ENCODE measurements at places on chromosomes 6 and 20.

DNA sequence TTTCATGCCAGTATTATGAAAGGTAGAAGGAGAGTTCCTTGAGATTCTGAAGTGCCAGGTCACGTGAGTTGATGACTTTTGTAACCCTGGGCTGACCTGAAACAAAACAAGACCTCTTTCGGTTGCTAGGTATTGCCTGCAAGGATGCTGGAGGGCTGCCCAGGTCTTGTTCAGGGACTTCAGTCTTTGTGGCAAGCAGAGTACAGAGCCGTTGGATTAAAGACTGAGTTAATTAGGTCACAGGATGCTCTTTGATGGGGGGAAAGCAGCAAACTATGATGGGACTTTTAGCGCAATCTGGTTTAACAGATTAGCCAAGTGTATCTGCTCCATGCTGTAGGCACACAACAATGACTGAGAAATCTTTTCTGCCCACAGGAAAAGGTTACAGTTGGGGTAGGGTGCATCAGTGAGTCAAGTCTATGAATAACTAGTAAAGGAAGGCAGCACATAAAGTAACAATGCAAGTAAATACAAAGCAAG lies 12.8 kb upstream of the ELOVL5 start:
- peak; percentile 15 for DNase-seq

DNA sequence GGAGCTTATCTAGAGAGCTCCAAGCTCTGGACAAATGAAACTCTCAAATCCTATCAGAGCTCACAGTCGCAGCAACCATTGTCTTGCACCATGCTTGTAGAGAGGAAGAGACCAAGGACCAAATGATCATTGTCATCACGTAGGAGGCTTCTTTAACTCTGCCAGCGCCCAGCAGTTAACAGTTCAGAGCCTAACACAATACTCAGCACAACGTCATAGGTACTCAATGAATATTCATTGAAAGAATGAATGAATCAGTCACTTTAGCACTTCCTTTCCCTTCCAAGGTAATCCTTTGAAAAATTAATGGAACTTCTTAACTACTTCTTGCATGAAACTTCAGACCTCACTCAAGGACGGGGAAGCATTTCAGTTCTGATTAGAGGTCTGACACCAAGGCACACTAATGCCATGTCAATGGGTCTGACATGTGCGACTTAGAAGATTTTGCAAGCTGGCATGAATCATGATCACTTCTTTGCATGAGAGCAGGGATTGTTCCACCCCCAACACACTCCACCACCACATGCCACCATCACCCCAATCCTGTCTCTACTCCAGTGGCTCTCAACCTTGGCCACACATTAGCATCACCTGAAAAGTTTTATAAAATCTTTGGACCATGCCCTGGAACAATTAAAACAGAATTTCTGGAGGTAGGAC lies 45.1 kb downstream of the KHDC1L start:
- DNase-seq = peak; percentile 22

DNA sequence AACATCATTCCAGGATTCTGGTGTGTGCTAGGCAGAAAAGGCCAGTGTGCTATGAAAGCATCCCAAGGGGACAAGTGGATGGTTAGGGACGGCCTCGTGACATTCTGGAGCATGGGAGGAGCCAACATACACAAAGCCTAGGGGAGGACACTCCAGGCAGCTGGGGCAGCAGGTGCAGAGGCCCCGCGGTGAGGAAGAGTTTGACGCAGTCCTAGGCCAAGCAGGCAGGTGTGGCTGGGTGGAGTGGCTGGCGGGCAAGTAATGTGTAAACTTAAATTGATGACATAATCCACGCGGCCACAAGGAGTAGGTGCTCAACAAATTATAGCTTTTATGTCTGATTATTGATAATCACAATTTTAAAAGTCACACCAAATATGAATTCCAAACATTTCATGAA lies 93.6 kb downstream of the TMEM242 start:
- DNase-seq = no peak

- DNase-seq = no peak
Observed at GRCh38 chr6:159359581-159360297, 190.5 kb downstream of the FNDC1 start.

DNA sequence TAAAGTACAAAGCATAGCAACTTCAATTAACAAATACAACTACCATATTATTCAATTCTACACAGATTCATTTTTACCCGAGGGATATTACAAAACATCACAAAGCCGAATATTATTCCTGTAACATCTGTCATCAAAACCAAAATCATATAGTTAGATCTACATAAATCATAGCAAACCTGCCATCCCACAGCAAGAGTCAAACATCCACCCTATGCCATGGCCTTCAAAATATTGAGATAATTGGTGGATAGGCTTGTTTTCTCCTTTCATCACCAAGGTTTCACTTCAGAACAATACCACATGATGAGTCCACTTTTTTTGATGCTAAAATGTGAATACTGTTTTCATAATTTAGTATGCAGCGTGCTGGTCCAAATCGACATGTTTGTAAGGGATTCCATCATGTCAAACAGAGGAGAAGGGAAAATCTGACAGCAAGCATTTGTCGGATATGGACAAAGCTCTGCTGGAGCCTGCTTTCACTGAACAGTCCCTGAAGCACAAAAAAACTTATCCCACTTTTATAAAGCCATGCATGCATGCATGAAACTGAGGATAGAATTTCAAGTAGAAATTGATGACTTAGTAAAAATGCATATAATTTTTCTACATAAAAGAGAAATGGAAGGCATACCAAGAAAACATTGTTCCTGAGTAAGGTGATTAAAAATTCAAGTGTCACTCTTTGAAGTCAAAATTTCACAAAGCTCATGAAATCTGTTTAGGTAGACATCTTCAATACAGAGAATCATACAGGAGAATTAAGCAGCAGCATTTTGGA lies 494.1 kb downstream of the HACE1 start:
- DNase-seq = no peak

GRCh38 chr6:106511288-106512047 lies 117.8 kb downstream of the RTN4IP1 start:
- peak; percentile 59 for DNase-seq

- no peak for DNase-seq
Observed at GRCh38 chr6:72524011-72524645, 97.7 kb upstream of the KCNQ5 start.

GRCh38 chr6:48826152-48826515 lies 636.9 kb downstream of the MMUT start:
- no peak for DNase-seq

GRCh38 chr20:44200983-44201382 lies 9.6 kb downstream of the OSER1 start:
- no peak for DNase-seq

- no peak for DNase-seq
Observed at GRCh38 chr6:157732416-157733161, 90.5 kb upstream of the SNX9 start.

- DNase-seq = no peak
Observed at GRCh38 chr6:68695838-68696237, 60.8 kb downstream of the ADGRB3 start.

DNA sequence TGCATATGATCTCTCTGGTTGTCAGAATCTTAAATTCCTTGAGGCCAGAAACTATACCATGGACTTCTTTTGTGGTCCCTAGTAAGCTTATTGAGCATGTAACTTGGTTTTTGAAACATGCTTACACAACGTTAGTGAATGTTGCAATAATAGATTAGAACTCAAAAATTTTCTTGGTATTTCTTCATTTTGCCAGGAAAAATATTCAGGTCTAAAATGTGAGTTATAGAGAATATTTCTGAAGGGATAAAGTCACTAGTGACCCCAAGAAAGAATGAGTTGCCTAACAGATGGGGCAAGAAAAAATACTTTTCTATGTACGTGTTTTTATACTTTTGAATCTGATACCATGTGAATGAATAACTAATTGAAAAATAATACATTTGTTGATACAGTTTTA lies 195.4 kb downstream of the TFAP2A start:
- no peak for DNase-seq

DNA sequence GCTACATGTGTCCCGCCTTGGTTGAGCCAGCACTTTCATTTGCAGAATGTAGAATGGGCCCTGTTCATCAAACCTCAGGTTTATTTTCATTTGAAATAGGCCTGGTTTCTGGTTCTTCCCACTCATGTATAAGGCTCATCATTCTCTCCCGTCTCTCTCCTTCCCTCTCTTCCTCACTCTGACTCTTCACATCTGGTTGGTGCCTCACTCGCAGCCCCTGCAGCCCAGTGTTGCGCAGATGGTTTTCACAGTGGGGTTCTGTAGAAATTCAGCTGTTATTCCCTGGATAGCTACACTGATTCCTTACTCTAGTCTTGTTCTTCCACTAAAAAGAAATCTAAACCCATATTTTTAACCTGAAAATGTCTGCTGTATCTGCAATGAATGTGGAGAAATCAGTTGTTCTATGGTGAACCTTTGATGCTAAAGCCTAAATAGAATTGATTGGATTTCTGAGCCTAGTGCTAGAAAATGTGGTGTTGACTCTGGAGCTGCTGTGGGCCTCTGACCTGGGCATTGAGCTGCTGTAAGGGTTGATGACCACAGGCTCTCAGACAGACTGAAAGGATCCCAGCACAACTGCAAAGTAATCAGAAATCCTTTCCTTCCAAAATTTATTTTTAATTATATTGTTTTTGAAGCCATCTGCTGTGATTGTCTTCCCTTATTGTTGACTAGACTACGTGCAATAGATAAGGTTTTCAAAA lies 150.3 kb downstream of the TMEM242 start:
- DNase-seq = no peak

GRCh38 chr6:18410412-18410811 lies 23.3 kb downstream of the RNF144B start:
- no peak for DNase-seq

- no peak for DNase-seq
Observed at GRCh38 chr20:46631874-46632446, 19.3 kb downstream of the SLC13A3 start.

- DNase-seq = no peak
Observed at GRCh38 chr6:6458172-6458571, 130.3 kb upstream of the LY86 start.

DNA sequence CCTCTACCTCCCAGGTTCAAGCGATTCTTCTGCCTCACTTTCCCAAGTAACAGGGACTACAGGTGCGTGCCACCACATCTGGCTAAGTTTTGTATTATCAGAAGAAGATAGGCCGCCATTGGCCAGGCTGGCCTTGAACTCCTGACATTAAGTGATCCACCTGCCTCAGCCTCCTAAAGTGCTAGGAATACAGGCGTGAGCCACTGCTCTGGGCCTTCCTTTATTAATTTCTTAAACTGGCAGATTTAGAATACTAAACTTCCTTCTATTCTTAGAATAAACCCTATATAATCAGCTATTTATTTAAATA lies 86.6 kb downstream of the HFE start:
- no peak for DNase-seq

GRCh38 chr20:44336086-44336485 lies 757 bp upstream of the R3HDML start:
- no peak for DNase-seq

GRCh38 chr6:166167258-166167731 lies 356 bp downstream of the TBXT start:
- DNase-seq = no peak

GRCh38 chr20:872855-873520 lies 39.5 kb downstream of the FAM110A start:
- DNase-seq = no peak

DNA sequence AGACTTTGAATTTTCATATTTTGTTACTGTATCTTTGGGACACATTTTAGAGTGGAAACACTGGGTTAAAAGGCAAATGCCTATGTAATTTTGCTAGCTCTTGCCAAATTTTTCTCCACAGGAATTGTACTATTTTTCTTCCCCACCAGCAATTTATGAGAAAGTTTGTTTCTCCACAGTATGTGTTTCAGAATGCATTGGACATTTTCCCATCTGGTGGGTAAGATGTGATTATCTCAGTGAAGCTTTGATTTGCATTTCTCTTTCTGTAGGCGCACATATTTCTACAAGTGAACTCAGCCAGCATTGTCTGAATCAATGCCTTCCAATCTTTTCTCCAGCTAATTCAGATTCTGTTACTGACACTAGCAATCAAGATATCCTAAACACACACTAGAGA lies 157.8 kb downstream of the RCAN2 start:
- no peak for DNase-seq

- peak; percentile 21 for DNase-seq
Observed at GRCh38 chr6:136890986-136891385, 31.1 kb upstream of the SLC35D3 start.
